ENCODE measurements at places on chromosomes 5 and 9. TPM values are rescaled to one million over a fixed set of nuclear protein-coding genes. Genes with fewer than 3 reads are reported as not detected.

DNA sequence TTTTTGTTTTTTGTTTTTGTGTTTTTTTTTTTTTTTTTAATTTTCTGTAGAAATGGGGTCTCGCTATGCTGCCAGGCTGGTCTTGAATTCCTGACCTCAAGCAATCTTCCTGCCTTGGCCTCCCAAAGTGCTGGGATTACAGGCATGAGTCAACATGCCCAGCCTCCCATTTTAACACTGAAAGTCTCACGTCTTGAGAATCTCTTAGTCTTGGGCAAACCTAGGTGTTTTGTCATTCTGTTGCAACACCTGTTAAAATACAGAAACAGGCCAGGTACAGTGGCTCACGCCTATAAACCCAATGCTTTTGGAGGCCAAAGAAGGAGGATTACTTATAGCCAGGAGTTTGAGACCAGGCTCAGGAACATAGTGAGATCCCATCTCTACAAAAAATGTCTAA, 599.0 kb downstream of the TLR4 start:
- H3K4me3 ChIP-seq, result no peak overlapping the region
- no peaks in the 10 kb centered on the region for H3K36me3 ChIP-seq
- DNase-seq, result no peak
- no peak overlapping the region for H3K27ac ChIP-seq
- no peaks in the 10 kb centered on the region for H3K27me3 ChIP-seq
- H3K4me1 ChIP-seq, result no peaks in the 10 kb centered on the region

DNA sequence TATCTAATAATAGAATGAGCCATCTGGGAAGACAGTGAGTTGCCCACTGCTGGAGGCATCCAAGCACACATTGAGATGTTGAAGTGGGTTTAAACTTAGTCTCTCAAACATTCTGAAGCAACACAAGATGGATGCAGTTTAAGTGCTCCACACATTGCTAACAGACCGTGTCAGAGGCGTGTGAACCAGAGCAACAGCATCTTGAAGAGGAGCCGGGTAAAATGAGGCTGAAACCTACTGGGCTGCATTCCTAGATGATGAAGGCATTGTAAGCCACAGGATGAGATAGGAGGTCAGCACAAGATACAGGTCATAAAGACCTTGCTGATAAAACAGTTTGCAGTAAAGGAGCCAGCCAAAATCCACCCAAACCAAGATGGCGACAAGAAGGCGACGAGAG, 73.5 kb upstream of the TMEM215 start:
- no peak overlapping the region for H3K4me3 ChIP-seq
- peaks cover 2% of the 10 kb centered on the region for H3K27me3 ChIP-seq
- H3K27ac ChIP-seq, result no peak overlapping the region
- no peaks in the 10 kb centered on the region for H3K4me1 ChIP-seq
- DNase-seq, result no peak

- no peaks in the 10 kb centered on the region for H3K36me3 ChIP-seq
- no peaks in the 10 kb centered on the region for H3K4me1 ChIP-seq
- DNase-seq, result no peak
- H3K4me3 ChIP-seq, result no peak overlapping the region
Measured at GRCh38 chr5:9428272-9428671, 117.6 kb downstream of the SEMA5A start.

The TEX10 gene
- total RNA-seq, result 30.4 TPM

DNA sequence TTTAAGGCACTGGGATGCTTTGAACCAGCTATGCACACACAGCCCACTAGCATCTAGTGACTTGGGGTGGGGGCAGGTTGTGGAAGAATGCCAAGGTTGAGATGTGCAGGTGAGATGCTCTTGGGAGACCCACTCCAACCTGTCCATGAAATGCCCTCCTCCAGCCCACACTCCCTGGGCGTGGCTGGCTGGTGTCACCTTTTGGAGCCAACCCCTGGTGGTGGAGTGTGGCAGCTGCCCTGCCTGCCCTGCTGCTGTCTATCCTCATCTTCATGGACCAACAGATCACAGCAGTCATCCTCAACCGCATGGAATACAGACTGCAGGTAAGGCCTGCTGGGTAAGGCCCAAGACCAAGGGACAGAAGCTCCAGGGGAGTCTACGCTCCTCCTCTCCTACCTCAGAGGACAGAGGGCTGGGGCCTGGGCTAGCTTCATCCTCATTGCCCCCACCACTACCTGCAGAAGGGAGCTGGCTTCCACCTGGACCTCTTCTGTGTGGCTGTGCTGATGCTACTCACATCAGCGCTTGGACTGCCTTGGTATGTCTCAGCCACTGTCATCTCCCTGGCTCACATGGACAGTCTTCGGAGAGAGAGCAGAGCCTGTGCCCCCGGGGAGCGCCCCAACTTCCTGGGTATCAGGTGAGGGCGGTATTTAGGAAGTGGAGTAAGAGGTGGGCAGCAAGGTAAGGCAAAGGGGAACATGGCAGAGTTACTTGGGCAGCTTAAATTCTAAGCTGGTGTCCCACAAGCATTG, 7.4 kb downstream of the SLC4A9 start:
- no peak overlapping the region for H3K4me3 ChIP-seq
- no peak overlapping the region for H3K27ac ChIP-seq
- H3K27me3 ChIP-seq, result no peaks in the 10 kb centered on the region

All from activated T-helper 1 cell treated with anti-CD3 and anti-CD28 coated beads, Interleukin-12 subunit alpha, Interleukin-12 subunit beta, Interleukin-2, Interleukin-4 antibody, amounts not matched to agents 30 ng/mL and 10 ng/mL and 1 ng/mL, durations not matched to agents 14 hours and 24 hours and 36 hours (primary cell).